ENCODE measurements at places on chromosomes 11 and 22.

DNA sequence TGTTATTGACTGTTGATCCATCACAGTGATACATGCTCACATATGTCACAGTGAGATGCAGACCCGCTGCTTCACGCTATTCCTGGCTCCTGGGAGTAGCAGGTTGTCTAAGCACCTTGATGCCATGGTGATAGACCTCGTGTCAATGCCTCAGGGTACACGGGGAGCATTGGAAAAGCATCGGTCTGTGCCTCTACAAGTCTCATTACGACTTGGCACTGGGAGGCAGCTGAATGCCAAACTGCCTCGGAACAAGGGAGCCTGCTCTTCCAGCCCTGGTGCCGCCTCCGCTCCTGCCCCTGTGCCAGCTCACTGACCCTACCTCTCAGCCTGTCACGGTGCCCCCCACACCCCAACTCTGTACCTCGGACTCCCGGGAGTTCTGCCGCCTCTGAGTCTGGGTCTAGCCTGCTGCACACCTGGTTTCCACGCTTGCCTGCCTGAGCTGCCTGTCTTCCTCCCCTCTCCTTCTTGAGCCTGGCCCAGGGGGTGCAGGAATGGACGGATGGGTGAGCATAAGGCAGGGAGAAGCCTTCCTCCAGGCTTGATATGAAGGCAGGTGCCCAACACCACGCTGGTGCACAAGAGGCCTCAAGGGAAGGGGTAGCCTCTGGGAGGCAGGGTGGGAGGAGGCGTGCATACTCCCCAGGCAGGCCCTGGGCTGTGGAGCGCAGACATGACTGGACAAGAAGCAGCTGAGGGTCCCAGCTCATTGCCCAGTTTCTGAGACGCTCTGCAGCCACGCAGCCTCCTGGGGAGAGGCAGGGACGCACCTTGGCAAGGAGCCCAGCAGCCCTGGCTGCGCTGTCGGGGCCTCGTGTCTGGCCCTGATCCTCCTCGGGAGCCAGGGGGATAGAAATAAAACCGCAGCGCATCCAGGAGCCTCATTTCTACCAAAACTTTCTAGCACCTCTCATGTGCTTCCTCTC is 1.8 kb upstream of the NFAM1 start:
- DNase-seq, result no peak

GRCh38 chr11:16434036-16434435 is 77.7 kb upstream of the SOX6 start:
- DNase-seq, result no peak

DNA sequence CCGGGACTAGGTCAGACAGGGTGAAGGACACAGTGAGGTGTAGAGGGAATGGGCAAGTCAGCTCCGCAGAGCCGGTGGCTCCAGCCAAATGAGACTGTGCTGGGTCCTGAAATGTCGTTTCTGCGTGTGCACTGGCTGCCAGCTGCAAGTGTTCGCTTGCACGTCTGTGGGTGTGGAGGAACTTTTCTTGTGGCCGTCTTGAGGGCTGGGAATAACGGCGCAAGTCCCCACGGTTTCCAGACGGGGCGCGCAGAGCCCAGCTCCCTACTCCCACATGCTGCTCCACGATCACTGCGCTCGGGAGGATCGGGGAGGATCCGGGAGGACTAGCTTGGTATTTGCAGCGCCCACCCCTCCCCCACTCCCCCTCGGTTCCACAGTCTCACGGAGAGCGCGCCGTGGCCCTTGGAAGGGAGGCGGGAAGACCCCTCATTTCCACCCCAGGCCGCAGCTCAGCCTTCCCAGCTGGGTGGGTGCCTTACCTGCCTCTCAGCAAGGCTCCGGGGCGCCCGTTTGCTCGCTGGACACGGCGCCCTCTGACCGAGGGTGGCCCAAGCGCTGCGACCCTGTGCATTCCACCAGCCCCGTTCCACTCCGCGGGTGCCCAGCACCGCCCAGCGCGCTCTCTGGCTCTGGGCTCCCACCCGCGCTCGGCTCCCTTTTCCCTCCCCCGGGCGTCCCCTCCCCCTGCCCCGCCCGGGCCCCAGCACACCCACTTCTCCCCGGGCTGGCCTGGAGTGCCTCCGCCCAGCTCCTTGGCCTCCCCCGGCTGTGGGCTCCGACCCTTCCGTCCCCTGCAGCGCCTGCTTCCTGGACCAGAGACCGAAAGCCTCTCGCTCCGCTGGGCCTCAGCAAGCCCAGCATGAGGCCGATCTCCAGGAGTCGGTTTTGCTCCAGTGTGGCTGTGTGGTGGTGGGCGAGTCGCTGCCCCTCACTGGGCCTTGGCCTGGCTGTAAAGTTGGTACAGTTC is at the start of gene KCNE3:
KCNE3 (minus strand) TSS at position 634 of the 970 bp plus-strand sequence. CDS start 9,986 bp downstream, outside the sequence.
- DNase-seq, result peak; percentile 30

GRCh38 chr22:47023871-47024270 is 261.4 kb downstream of the TBC1D22A start:
- DNase-seq, result no peak

GRCh38 chr11:119376197-119376847 is 5.2 kb downstream of the USP2 start:
- no peak for DNase-seq

DNA sequence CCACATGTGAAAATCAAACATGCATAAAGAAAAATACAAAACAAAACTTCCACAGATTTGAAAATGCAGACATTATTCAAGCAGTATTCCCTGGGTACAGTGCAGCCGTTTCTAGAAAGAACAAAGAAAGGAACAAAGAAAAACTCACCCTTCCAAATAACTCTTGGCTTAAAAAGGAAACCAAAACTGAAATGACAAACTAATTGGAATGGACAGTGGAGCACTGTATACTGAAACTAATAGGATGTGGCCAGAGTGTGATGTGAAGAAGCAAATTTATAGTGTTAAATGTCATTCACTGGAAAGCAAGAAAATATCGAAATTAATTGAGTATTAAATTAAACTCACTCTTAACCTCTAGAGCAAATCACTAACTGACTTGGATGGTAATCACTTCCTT is 55.4 kb downstream of the QSER1 start:
- no peak for DNase-seq

DNA sequence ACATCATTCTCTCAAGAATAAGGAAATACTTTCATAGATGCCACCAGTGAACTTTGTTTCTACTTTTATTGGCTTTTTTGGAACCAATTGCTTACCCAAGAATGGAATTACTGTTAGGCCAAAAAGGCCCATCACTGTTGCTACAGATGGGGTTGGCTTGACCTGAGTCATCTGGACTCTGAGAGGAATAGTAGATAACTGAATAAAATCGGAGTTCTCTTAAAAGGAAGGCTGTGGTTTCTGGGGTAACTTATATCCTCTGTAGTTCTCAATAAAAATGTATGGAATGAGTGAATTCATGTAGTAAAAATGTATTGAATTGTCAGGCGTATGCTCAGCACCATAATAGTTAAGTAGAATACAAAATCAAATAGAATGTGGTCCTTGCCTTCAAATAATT is 56.6 kb downstream of the ARHGEF12 start:
- DNase-seq, result peak; percentile 77

GRCh38 chr11:45457649-45458048 is 171.5 kb upstream of the SYT13 start:
- DNase-seq, result peak; percentile 81

GRCh38 chr11:82038154-82038553 is 695.5 kb downstream of the FAM181B start:
- DNase-seq, result no peak

DNA sequence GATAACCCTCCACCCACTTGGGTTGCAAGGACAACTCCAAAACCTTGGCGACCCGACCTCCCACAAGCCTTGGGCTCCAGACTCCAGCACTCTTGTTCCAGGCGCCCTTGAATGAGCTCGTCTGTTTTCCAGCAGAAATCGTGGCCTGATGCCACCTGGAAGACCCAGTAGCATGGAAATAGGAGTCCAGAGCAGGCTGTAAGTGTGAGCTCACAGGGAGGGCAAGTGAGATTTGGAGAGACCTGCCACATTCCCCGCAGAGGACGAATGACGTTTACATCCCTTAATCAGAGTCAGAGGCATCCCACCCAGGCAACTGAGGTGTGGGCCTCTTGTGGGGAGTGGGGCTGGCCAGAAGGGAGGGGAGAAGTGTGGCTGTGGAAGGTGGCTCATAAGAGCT is 71.9 kb downstream of the LDLRAD3 start:
- no peak for DNase-seq

- peak; percentile 68 for DNase-seq
These were observed 823 bp downstream of the CEP57 start for GRCh38 chr11:95790933-95791708.

GRCh38 chr11:124329787-124330478 is 9.9 kb upstream of the OR8D2 start:
- DNase-seq, result peak; percentile 24

GRCh38 chr11:44316659-44317240 is 6.8 kb upstream of the ALX4 start:
- DNase-seq, result no peak

DNA sequence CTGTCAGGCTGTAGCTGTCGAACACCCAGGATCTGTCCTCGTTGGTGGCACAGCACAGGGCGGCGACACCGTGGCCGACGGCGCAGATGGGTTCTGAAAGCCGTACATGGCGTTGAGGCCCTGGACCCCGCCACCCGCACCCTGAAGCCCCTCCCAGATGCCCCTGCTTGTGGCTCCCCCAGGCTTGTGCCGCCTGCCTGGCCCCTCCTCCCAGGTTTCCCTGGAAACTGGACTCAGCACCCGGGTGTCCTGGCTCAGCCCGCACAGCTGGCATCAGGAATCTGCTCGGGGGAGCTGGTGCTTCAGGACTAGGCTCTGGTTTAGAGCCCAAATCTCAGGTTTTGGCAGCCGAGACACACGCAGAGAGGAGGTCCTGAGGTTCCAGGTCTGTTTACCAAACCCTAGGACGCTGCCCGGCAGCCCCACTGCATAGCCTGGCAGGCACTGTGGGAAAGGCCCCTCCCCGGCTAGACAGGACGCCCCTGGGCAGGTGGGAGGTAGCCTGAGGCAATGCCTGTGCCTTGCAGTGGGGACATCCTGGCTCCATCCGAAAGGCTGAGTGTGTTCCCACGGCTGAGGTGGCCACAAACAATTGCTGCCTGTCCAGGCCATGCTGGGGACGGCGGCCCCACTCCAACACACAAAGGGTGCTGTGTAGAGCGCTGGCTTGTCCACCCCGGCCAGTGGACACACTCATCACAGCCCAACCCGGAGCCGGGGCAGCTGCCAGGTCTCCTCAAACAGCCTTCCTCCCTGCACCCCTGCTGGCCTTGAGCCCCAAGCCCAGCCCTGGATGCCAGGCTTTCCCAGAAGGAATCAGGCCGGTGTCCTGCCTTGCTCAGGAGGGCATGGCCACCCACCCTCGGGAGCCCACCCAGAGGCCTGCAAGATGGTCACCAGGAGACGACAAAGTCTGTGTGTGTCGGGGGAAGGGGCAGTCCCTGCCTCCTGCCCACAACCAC is 4.6 kb downstream of the GATD1 start:
- no peak for DNase-seq

DNA sequence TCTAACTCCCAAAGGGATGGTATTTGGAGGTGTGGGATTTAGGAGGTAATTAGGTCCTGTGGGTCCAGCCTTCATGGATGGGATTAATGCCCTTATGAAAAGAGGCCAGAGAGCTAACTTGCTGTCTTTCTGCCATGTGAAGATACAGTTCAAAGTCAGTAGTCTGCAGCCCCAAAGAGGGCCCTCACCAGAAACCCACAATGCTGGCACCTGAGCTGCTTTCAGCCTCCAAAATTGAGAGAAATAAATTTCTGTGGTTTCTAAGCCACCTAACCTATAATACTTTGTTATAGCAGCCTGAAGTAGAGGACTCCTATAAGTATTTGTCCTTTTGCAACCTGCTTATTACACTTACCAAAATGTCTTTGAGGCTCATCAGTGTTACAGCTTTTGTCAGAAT is 16.2 kb downstream of the ATM start:
- no peak for DNase-seq

GRCh38 chr22:17634696-17635095 is 3.9 kb upstream of the BCL2L13 start:
- peak; percentile 86 for DNase-seq

DNA sequence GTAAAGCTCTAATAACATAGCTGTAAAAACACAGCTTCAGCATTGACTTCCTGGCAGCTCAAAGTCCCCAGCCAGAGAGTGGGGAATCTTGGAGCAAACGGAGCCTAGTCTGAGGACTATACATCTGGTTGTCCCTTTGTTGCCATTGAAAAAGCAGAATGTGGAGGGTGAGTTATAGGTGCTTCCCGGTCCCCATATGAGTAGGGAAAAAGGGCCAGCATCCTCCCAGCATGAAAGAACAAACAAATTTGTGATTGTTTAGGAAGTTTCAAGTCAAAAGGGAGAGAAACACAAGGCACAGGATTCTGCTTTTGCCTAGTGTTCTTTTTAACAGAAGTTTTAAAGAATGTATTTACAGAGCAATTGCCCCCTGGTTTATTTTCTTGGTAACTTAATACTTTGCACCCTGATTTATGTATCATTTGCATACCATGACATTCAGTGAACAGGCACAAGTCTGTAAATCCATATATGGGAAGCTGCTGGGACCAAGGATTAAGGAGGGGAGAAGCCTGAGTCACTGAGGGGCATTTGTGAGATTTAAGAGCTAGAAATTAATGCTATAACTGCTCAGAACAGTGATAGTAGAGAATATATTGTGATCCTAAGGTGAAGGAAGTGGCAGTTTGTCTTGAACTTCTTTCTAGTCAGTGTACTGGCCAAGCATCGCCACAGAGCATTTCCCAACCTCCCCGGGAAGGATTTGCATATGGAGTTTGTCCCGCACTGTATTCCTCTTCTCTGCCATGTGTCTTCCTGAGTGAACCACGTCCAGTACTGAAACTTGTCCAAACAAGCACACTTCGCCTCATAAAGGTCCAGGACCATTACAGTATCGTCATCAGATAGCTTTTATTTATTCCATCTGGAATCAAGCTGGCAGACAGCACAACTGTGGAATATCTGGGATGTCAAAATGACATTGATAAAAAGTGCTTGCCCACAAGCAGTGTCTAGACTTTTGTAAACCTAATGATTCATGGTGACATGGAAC is 103.0 kb downstream of the DBX1 start:
- DNase-seq, result no peak

DNA sequence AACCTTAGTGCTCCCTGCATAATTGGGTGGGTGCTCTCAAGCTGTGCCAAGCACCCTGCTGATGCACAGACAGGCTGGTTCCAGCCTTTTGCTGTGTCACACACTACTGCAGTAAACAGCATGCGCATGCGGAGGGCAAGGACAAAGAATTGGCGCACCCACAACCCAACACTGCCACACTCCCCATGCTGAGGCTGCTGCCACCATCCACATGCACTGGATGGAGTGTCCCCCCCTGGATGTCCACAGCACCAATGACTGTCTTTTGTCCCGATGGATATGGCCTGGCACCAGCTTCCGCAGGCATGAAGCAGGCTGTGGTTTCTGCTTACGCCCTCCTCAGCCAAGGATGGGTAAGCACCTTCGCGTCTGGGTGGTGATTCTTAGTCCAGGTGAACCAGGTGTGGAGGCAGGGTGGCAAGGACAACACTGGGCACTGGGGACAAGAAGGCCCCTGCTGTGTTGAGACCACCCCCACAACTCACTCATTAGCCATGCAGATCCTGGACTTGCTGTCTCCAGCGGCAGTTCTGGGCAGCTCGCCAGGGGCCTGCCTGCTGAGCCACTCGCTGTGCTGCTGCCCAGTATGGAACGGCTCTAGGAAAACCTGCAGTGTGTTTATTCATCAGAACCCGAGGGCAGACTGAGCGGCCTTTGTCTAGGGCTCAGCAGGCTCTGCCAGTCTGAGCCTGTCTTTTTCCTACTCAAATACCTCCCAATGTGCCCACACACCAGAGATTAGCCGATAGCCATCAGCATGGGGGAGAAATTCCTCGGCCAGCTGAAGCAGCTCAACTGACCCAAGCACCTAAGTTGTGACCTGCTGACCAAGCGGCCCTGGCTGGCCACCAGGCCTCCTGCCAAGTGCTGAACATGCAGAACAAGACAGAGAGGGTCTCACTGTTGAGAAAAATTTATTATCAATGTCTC is 8.2 kb upstream of the NAP1L4 start:
- peak; percentile 83 for DNase-seq

Measured in iris pigment epithelial cell (primary cell).